Colonic mucosa (tissue), 4 donors: ENCODE measurements at places on chromosomes 2 and 18. TPM values are rescaled to one million over a fixed set of nuclear protein-coding genes. Genes with fewer than 3 reads are reported as not detected.

Gene FABP1
- 2,582 TPM for total RNA-seq

GRCh38 chr18:7626175-7626921 is 59.2 kb downstream of the PTPRM start:
- no peak for DNase-seq

DNA sequence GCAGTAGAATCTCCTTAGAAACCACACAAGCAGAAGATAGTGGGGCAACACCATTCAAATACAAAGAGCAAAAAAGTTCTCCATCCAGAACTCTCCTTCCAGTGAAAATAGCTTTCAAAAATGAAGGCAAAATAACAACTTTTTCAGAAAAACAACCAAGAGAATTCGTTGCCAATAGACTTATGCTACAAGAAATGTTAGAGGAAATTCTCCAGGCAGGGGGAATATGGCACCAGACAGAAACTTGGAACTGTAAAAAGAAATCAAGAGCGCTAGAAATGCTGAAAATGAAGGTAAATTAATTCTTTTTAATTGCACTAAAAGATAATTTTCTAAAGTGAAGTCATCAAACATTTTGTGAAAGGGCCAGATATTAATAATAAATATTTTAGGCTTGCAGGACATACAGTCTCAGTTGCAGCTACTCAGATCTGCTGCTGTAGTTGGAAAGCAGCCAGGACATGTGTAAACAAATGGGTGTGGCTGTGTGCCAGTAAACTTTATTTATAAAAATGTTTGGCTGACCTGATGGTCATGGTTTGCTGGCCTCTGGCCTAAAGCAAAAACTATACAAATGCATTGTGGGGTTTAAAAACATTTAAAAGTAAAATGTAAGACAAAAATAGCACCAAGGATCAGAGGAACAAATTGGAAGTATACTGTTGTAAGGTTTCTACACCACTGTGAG is 73.7 kb upstream of the TGFA start:
- no peak for DNase-seq

- DNase-seq = no peak
These were observed 1.2 kb downstream of the MBOAT2 start for GRCh38 chr2:9002313-9002636.

Gene NT5DC4
- total RNA-seq = not detected

Gene HOXD9
- 1.7 TPM for total RNA-seq

GRCh38 chr2:241309684-241310117 is 5.8 kb downstream of the HDLBP start:
- no peak for DNase-seq
